Adrenal gland (tissue), 19 donors: ENCODE measurements at places on chromosomes 13 and 19.

DNA sequence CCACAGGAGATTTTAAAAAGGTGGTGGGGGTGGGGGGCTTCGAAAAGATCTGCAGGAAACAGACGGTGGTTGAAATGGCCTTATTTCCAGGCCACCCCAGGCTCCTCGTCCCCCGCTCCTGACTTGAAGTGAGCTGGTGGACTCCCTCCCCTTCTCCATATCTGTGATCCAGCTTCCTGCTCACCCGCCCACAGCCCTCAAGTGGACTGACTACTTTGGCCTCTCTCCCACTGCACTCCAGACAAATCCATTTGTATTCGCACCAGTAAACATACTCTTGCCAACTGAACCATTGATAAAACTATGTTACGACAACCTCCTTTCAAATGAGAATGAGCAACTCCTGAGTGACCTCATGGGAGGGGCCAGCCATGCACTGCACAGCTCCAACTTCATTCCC is 259.5 kb downstream of the COL4A1 start:
- peak; percentile 49 for DNase-seq

- peak; percentile 50 for DNase-seq
Measured at GRCh38 chr19:58346961-58347929, 6.0 kb downstream of the A1BG start.

DNA sequence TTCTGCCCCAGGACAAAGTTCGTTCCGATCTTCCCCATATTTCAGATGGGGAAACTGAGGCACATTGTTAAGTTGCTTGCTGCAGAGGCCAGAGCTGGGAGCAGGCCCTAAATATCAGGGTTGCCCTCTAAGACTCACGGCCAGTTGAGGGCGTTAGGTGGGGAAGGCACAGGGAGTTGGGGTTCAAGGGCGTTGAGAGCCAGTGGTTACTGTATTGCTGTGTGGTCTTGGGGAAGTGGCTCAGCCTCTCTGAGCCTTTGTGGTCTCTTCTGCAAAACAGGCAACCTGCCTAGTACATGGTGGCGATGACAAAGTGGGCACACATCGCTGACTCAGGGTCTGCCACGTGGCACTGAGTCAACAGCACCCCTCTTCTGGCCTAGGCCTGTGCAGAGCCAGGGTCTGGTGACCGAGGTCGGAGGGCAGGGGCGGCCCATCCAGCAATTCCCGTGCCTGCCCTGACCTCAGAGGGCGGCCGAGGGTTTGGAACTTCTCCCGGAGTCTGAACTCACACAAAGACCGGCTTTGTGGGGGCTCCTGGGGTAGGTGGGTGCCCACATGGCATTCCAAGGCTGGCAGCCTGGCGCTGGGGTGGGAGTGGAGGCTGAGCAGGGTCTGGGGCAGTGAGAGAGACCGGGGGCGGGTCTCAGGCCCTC is 10.2 kb downstream of the TNFAIP8L1 start:
- DNase-seq: no peak

- DNase-seq: no peak
Measured at GRCh38 chr13:89923736-89924135, 1423.8 kb upstream of the MIR17HG start.

DNA sequence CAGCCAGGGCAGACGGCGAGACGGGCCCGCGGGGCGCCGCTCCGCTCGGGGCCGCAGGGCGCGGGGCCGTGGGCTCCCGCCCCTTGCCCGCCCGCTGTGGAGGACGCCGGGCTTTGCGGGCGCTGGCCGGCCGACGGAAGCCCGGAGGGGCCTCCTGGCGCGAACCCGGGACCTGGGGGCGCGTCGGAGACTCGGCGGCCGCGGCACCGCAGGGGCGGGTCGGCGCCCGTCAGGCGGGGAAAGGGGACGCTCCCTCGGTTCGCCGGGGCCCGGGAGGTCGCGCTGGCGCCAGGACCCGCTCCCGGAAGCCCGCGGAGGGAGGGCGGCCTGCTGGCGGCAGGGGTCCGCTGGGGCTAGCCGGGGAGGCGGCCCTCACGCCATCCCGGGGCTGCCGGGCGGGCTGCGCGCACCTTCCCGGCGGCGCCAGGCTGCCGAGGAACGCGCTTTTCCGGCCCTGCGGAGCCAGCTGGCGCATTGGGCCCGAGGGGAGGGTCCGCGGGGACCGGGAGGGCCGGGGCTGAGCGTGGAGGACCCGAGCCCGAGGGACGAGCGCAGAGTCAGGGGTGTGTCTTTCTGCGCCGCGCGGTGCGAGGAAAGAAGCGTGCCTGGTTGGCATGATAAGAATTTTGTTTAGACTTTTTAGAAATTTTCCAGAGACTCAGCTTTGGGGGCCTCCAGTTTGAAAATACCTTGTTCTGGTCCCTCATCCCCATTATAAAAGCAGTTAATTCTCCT is 511 bp downstream of the GARRE1 start:
- peak; percentile 45 for DNase-seq

DNA sequence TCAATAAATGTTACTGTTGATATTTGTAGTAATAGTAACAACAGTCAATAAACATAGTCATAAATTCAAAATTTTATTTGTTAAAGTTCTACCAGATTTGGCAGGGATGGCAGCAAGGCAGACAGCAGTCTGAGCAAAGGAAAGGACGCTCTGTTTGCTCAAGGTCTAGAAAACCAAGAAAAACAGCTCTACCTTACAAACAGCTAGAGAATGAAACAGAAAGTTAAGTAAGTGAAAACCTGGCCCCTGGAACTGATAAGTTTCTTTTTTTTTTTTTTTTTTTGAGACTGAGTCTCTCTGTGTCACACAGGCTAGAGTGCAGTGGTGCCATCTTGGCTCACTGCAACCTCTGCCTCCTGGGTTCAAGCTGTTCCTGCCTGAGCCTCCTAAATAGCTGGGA is 27.9 kb downstream of the ENOX1 start:
- DNase-seq: no peak

DNA sequence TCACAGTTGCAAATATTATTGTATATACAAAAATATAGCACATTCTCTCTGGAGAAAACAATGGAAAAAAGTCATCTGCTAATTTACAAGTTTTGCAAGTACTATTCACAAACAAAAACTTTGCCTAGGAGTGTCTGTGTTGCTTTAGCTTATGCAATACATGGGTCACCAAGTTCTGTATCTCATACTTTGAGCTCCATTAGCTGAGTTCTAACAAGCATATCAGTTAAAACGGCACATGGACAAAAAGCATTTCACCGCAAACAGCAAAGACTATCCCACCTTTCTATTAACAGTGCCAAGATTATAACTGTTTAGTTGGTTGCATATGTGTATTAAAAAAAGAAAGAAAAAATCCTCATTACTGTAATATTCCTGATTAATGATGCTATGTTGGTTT is 4.6 kb downstream of the SPRY2 start:
- DNase-seq: no peak

DNA sequence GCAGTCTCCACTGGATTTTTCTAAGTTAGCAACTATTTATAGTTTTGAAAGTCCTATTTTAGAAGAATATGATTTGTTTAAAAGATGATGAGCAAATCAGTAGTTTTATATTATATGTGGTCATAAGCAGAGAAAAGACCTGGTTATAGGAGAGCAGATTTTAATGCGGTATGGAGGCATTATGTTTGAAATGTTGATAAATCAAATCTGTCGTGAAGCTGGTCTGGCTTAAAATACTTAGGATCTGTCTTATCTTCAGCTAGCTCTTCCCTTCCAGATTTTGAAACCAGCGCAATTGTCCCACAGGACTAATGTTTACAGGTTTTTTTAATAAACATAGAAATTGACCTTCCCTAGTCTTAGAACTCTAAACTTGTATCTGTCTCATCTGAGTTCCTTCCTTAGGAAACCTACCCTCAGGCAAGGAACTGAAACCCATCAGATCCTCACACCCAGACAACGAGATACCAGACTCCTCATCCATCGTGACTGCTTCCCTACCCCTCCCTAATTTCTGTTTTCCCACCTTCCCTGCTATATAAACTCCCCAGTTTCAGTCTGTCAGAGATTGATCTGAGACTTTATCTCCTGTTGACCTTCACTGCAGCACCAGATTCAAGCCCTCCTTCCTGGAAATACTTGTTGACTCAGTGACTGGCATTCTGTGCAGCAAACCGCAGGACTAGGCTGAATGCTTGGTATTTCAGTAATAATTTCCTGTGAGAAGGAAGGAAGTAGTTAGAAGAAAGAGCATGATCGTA is 37.8 kb upstream of the CXCL17 start:
- DNase-seq: peak; percentile 77

DNA sequence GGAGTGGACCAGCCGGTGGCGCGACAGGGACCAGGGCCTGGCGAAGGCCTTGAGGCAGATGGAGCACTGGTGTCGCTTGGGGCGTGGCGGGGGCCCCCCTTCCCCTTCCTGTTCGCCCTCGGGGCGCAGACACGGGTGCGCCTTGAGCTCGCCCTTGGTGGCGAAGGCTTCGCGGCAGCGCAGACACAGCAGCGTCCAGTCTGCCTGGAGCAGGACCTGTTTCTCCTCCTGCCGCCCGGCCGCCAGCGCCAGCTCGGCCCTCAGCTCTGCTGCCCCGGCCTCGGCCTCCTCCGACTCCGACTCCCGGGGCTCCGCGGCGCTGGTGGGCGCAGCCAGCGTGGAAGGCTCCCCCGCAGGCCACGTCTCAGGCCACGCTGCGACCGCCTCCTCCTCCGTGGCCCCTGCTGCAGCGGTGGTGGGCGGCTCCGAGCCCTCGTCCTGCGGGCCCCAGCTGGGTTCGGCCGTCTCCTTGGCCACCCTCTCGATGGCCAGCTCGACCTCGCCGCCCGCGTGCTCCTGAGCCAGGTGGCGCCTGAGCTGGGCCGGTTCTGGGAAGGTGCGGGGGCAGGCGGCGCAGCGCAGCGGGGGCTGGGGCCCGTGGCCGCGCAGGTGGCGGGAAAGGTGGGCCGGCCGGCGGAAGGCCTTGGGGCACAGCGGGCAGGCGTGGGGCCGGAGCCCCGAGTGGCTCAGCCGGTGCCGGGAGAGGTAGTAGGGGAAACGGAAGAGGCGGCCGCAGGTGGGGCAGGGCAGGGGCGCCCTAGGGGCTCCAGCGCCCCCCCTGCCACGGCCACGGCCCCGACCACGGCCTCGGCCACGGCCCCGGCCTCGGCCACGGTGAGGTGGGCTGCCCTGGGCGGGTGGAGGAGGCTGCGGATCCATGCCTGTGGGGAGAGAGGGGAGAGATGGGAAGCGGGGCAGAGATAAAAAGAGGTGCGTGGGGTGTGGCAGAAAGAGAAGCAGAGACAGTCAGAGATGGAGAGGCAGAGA is 1.6 kb downstream of the ZNF579 start:
- no peak for DNase-seq
